ENCODE measurements at places on chromosomes 4 and X. TPM values are rescaled to one million over a fixed set of nuclear protein-coding genes. Genes with fewer than 3 reads are reported as not detected.

HTN1 gene
- total RNA-seq: not detected

TRPC5OS gene
- total RNA-seq: not detected

GAGE12J gene
- not detected for total RNA-seq

CXCL9 gene
- total RNA-seq: 0.74 TPM

XAGE5 gene
- not detected for total RNA-seq

CT83 gene
- not detected for total RNA-seq

FRMD7 gene
- not detected for total RNA-seq

DNA sequence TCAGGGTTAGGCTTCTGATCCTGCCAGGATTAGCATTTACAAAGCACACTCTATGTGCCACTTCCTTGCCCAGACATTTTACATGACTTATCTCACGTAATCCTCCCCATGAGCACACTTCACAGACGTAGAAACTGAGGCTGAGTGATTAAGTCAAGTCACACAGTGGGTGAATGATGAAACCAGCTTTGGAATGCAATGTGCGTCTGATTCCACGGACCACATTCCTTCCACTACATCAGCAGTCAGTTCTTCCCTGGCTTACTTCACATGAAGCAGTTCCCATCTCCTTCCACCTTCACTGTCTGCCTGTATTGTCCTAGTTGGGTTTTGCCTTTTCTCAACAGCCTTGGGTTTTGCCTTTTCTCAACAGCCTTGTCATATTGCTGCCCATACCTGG, 134.3 kb upstream of the PPARGC1A start:
- no peak for DNase-seq

DNA sequence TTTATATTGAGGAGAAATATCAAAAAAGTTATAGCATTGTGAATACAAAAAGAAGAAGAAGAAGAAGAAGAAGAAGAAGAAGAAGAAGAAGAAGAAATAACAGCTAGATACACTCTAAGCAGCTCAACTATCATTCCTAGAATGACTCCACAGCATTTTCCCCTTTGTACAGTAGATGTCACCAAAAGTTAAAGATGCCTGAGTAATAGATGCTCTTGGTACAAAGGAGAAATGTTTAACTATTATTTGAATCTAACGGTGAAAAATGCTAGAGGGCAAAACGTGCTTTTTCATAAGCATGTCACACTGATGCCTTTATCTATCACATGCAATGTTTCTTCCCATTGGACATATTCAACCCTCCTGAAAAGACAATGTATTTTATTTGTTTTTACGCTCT, 178.4 kb upstream of the GPRIN3 start:
- DNase-seq: no peak

- DNase-seq: no peak
Observed at GRCh38 chr4:105022811-105023667, 123.6 kb upstream of the TET2 start.

- DNase-seq: no peak
Observed at GRCh38 chrX:125203365-125203736, 116.3 kb upstream of the TEX13C start.

- no peak for DNase-seq
Observed at GRCh38 chr4:87065021-87065420, 130.2 kb downstream of the AFF1 start.

- no peak for DNase-seq
Observed at GRCh38 chr4:18844726-18845125, 823.2 kb upstream of the LCORL start.

DNA sequence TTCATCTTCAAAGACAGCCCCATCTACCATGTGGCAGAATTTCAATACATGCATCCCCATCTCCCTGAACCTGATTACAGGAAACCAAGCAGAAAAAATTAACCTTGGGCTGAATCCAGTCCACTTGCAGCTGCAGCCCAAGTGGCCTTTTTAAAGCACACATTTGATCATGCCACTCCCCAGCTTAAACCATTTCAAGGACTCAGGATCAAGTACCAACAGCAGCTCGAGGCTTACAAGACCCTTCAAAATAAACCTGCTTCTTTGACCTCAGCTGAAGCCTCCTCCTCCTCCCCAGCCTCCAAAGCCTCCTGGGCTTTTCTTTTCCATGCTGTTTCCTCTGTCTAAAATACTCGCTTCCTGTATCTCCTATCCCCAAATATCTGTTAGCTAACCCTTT, 50.7 kb upstream of the KIT start:
- no peak for DNase-seq

GRCh38 chr4:179595671-179596410, 2153.6 kb upstream of the AGA start:
- no peak for DNase-seq

GRCh38 chrX:129622757-129623301, 31.9 kb downstream of the APLN start:
- DNase-seq: no peak

DNA sequence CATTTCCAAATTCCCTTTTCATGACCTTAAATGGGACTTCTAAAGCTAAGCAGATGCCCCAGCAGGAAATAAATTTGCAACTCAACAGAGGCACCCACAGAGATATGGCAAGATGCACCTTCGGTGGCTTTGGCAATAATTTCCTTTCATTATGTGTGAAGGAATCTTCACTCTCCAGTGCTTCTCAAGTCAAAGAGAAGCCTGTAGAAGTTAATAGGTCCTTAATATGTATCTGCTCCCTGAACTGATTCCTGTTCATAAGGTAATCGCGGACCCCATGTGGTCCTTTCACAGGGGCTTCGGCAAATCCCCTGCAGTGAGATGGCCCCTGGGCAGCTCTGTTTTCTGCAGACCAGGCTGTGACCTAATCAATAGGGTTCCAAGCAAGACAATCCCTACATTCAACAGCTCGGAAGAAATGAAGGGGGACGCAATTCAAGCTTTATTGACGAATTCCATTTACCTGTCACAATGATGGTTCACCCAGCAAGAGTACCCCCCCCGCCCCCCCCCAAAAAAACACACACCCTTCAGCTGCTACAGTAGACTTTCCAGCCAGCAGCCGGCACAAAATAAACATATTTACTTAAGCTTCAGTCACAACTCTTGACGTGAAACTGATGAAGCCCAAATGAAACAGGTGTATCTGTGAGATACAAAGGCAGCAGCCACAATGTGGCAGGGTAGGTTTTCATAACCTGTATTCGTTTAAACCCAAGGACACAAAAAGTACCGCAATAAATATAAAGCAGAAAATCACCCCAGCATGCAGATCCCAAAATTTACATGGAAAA, 35.3 kb downstream of the FAT1 start:
- no peak for DNase-seq

- DNase-seq: no peak
Observed at GRCh38 chrX:153818571-153819383, 11.6 kb downstream of the PDZD4 start.

GRCh38 chr4:144906181-144906925, 191.6 kb downstream of the ANAPC10 start:
- no peak for DNase-seq

DNA sequence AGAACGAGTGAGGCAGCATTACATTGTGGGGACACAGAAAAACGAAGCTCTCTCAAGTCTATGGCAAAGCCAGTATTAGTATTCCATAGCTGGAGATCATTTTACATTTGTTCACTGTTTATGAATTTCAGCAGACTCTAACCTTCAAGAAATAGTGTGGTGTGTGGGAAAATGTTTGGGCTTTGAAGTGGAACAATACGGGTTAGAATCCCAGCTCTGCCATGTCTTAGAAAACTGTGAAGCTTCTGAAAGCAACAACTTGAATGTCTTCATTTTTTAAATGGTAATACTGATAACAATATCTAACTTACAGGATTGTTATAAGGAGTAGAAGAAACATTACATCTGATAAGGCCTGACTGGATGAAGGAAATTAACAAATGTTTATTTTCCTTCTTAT, 217.7 kb downstream of the NR3C2 start:
- no peak for DNase-seq

DNA sequence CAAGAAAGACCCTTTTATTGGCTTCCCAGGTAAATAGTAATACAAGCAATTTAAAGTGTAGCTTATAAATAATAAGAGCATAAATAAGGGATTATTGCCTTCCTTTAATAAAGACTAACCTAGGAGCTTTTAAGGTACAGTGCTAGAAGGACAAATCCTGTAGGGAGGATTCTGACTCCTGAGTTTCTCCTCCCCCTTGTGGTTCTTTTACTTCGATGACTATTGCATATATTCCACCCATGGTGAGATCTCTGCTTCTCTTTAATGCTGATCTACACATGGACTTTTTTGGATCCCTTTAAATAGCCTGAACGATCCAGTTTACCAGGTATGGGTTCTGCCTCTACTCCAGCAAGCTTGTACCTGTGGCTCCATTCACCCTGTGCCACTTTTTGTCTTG, 2.5 kb downstream of the GALNT7 start:
- DNase-seq: no peak

DNA sequence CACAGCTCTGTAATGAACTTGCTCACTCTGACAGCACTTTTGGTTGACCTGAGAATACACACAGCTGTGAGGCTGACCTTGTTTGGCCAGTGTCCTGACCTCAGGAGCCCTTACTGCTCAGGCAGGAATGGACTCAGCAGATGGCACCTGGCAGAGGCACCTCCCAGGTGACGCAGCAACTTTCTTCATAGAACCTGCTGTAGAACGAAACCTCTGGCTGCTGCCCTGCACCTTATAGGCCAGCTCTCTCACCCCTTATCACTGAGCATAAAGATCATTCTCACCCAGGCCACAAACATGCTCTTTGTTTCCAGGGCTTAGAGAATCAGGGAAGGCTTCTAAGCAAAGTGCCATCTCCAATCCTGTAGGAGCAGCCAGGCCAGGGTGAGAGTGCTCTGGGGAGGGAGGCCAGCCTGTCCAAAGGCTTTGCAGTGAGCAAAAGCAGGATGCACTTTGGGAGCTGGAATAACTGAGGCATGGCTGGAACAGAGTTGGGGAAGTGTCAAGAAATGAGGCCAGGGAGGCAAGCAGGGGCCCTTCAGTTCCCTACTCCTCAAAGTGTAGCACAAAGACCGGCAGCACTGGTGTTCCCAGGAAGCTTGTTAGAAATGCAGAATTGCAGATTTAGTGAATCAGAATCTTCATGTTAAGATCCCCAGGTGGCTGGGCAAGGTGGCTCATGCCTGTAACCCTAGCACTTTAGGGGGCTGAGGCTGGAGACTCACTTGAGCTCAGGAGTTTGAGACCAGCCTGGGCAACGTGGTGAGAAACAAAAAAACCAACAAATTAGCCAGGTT, 13.3 kb upstream of the CENPU start:
- DNase-seq: peak; percentile 86

DNA sequence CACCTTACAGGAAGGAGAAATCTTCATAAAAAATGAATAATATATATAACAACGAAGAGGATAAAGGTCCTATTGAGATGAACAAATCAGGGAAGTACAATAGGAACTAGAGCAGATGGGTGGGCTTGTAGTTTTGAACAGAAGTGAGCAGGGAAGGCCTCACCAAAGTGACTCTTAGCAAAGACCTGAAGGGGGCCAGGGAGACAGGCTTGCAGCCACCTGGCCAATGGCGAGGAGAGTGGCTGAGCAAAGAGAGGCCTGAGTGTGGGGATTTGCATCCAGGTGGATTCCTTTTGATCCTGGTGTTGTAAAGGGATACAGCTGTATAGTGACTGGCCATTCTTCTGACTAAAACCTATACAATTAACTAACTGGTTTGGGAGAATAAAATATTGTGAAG, 354.1 kb downstream of the CAMK2D start:
- DNase-seq: no peak

DNA sequence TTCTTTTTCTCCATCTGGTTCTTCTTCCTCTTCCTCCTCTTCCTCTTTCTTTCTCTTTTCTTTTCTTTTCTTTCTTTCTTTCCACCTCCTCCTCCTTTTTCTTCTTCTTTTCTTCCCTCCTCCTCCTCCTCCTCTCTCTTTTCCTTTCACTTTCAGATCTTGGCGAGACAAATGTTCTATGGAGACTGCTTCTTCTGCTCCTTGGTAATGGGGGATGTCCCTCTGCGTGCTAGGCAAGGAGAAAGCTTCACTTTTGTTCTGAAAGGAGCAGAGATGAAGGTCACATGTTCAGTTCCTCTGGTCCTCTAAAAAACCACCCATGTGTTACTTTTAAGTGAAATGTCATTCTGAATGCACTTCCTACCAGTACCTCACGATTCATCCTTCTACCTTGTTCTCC, 33.2 kb downstream of the NBDY start:
- no peak for DNase-seq

DNA sequence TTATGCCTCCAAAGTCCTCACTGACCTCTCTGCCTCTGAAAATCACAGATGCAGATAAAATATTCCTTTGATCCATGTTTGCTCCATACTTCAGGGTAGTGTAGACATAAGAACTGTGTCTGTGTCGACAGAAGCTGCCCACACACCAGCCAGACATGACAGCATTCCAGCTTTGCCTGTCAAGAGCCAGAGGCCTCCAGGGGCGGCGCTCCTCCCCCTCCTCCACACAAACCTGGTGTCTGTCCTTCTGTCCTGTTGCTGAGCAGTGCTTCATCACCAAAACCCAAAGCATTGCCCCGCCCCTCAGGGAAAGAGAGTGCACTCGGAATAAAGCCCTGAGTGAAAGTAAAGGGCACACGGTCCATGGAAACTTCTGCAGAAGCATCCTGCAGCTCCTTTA, 379.4 kb downstream of the FBXW7 start:
- no peak for DNase-seq

GRCh38 chrX:13939741-13940597, 89.7 kb downstream of the GEMIN8 start:
- no peak for DNase-seq

DNA sequence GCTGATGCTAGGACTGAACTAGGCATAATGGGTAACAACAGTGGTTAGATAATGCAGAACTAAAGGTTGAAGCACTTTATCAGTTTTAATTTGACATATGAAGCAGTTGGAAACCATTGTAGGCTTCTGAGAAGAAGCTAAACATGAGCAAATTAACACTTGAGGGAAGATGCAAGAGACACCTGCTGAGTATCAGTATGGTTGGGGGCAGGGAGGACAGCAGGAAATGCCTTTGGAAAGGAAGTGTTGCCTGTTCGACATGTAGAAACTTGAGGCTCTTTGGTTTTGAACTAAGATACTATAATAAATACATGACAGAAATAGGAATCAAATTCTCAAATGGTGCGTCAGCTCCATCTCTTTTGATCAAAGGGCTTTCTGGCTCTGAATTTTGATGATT, 115.6 kb downstream of the FHIP1A start:
- DNase-seq: no peak

- no peak for DNase-seq
Observed at GRCh38 chr4:3437998-3438846, 3.5 kb upstream of the HGFAC start.

DNA sequence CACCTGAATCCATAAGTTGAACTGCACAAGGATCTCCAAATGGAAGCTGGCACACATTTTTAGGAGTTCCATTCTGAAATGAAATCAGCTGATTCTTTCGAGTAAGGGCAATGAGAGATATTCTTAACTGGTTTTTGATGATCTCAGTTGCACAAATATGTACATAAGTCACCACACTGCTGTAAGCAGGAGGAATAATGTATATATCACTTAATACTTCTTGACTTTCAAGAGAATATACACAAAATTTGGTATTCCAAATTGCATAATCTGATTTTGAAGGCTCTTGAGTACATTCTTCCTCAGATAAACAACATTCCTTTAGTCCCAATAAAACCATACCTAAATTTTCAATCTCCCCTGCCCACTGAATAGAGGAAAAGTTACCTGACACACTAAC, 8.2 kb downstream of the FANCB start:
- DNase-seq: no peak
